Left ventricle myocardium superior (tissue), 1 donor: ENCODE measurements at places on chromosomes 13 and 19.

DNA sequence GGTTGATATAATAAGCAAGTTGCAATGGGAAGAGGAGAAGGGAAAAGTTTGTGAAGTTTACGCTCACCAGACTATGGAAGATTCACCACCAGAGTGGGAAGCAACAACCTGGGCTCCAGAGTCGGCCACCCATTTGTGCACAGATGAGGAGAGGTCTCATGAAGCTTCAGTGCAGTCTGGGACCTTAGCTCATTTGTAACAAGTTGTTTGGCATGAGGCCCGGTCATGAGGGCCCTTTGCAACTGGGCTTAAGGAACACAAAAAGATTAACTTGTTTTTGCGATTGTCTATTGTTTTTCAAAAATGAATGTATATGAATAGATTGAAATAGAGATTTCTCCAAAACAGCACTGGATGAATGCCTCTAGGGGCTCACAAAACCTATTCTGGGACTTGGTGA lies 94.2 kb downstream of the ZNF737 start:
- no peak for DNase-seq

- DNase-seq = no peak
Observed at GRCh38 chr13:20441879-20442278, 83.8 kb downstream of the CRYL1 start.

GRCh38 chr13:103188713-103189326 lies 122.6 kb upstream of the SLC10A2 start:
- no peak for DNase-seq

DNA sequence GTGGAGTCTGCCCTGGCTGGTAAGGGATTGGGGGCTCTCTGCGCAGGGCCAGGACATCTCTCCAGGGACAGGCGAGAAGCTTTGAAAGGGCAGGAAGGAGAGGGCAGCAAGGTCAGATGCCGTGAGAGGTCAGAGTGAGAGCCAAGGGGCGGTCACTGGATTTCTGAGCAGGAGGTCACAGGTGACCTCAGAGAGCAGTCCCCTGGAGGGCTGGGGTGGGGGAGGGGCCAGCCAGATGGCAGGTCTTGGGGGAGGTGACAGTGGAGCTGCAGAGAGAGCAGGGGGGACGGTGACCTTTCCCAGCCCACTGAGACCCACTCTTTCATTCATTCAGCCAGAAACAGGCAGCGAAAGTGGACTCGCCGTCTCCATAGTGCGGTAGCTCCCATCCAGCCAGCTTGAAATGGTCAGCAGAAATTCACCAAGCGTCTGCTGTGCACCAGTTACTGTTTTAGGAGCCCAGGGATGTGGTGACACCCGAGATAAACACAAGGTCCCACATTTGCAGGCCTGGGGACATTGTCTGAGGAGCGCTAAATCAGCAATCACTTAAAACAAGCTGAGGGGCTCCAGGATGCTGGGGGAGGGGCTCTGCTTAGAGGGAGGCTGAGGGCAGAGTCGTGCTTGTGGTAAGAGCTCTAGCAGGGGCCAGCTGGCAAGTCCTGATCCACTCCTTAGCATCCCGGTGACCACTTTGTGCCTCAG lies 10.2 kb downstream of the CARM1 start:
- no peak for DNase-seq
